ENCODE measurements at places on chromosomes 3 and 15. TPM values are rescaled to one million over a fixed set of nuclear protein-coding genes. Genes with fewer than 3 reads are reported as not detected.

DNA sequence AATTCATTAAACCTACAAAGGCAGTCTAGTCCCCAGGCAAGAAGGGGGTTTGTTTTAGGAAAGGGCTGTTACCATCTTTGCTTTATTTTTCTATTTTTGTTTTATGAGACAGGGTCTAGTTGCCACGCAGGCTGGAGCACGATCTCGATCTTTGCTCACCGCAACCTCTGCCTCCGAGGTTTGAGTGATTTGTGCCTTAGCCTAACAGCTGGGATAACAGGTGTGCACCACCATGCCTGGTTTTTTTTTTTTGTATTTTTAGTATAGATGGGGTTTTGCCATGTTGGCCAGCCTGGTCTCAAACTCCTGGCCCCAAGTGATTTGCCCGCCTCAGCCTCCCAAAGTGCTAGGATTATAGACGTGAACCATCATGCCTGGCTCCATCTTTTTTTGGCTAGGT is 4.9 kb downstream of the HIGD1A start:
- DNase-seq, result no peak

- no peak for DNase-seq
Observed at GRCh38 chr15:88834211-88834812, 31.1 kb downstream of the ACAN start.

Gene SLC6A20
- polyA plus RNA-seq, result 0.10 TPM

GRCh38 chr3:151440940-151441339 is 19.9 kb downstream of the IGSF10 start:
- DNase-seq, result no peak

DNA sequence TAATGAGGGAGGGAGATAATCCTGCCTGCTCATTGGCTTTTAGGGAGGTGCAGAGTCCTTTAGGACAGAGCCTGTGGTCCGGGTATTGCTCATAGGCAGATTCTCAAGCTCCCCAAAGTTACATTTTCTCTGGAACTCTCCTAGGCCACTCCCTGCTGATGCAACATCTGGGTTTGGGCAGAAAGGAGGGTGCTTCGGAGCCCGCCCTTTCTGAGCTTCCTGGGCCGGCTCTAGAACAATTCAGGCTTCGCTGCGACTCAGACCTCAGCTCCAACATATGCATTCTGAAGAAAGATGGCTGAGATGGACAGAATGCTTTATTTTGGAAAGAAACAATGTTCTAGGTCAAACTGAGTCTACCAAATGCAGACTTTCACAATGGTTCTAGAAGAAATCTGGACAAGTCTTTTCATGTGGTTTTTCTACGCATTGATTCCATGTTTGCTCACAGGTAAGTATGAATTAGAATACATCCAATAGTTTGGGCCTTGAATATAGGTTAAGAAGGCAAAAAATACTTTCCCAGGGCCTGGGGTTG is at the start of gene IL20RB:
IL20RB (plus strand) TSS at position 233 of the 538 bp plus-strand sequence; CDS start at position 364, 131 bp downstream.
- DNase-seq, result no peak

DNA sequence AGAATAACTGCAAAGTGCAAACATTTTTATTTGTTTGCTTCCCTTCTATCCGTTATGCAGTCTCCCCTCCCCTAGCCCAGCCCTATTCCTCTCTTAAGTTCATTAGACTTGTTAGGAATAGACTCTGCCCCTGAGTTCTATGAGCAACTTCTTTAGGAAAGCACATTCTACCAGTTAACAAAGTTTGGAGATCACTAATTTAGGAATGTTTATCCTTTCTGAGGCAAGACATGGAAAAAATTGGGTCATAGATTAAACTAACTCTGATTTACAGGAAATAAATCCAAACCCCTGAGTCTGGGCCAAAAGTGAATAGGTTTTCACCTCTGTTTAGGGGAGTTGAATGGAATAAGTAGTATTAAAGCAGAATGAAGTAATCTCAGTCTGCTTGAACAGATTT is 34.4 kb downstream of the C3orf80 start:
- DNase-seq, result no peak

GRCh38 chr3:126753191-126754160 is 49.4 kb downstream of the CHCHD6 start:
- no peak for DNase-seq

Gene FETUB
- 0.84 TPM for polyA plus RNA-seq

DNA sequence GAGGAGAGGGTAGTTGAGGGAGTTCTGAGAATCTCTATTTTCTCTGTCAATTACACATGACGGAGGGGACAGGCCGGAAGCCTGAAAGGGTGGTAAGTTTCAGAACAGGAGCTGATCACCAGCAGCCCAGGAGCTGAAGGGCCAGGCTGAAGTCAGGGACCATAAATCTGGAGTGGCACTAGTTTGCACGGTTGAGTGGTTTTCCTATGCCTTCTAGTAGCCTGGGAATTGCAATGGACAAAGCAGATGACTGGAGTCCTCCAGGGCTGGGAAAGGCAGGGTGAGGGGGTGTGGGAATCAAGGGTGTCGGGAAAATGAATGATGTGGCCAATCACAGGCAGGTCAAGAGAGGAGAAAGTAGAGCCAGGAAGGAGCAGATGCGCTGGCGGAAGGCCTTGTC is 72.5 kb downstream of the MAGEF1 start:
- DNase-seq, result peak; percentile 87

- DNase-seq, result no peak
Observed at GRCh38 chr3:98843266-98843959, 58.1 kb downstream of the DCBLD2 start.

- DNase-seq, result no peak
Observed at GRCh38 chr3:99903869-99904268, 86.2 kb downstream of the CMSS1 start.

Gene ATP13A4
- polyA plus RNA-seq, result 1.1 TPM

- DNase-seq, result no peak
Observed at GRCh38 chr3:183272142-183272541, 19.1 kb downstream of the B3GNT5 start.

DNA sequence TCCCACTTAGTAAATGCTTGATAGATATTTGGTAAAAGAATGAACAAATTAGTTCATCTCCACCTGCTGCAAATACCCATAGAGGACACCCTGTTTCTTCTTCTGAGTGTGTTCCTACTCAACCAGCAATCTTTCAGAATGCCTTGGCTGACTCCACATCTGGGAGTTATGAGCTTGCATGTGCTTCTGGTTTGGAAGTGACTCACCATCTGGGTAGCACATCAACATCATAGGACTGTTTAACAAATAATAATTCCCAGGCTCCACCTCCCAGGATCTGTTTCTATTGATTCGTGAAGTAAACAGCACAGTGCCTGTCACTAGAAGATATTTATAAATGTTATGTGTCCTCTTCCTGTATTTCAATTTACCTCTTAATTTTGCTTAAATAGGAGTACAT is 580.1 kb downstream of the ROBO2 start:
- DNase-seq, result no peak

Gene RTF1
- polyA plus RNA-seq, result 64.1 TPM

- DNase-seq, result no peak
Observed at GRCh38 chr3:166285001-166285400, 447.8 kb upstream of the BCHE start.

GRCh38 chr3:157033001-157033400 is 126.9 kb downstream of the CCNL1 start:
- DNase-seq, result no peak

DNA sequence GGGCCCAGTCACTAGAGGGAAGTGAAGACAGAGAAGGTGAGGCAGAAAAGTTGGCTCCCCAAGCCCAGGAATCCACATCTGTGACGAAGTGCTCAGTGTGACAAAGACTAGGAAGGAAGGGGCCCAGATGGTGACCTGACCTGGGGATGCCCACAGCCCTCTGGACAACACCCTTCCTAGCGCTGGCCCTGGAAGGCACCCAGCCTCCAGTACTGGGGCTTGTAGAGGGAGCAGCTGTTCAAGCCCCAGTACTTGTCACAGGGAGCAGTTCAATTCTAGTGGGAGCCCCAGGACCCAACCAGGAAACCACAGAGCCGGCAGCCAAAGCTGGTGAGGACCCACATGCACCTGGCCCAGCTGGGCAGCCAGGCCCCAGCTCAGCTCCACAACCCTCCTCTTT is 190.8 kb downstream of the XXYLT1 start:
- DNase-seq, result no peak

DNA sequence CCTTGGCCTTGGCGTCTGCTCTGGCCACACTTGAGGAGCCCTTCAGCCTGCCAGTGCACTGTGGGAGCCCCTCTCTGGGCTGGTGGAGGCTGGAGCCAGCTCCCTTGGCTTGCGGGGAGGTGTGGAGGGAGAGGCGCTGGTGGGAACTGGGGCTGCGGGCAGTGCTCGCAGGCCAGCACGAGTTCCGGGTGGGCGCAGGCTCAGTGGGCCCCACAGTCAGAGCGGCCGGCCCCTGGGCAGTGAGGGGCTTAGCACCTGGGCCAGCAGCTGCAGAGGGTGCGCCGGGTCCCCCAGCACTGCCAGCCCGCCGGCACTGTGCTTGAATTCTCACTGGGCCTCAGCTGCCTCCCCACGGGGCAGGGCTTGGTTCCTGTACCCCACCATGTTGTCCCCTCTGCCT is 68.7 kb upstream of the KCNAB1 start:
- no peak for DNase-seq

Gene CCDC71
- polyA plus RNA-seq, result 26.8 TPM

DNA sequence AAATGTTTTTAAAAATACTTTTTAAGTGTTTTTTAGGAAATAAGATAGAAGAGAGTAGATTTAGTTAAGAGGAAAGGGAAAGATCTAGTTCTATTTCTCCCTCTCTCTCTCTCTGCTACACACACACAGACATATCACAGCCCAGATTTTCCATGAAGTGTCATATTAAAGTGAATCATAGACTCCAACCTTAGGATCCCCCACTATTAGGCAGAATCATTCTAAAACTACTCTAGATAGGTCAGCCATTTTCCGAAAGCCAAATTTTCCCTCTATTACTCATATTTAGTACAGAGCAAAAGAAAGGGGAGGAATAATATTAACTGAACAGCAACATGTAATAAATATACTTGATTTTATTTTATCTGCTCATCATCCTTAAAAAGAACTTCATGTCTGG is 45.1 kb upstream of the RSL24D1 start:
- no peak for DNase-seq

GRCh38 chr3:154074966-154075365 is 46.2 kb upstream of the ARHGEF26 start:
- DNase-seq, result no peak

Gene PROS1
- polyA plus RNA-seq, result 39.2 TPM

GRCh38 chr3:53269888-53270880 is 14.4 kb upstream of the TKT start:
- peak; percentile 78 for DNase-seq

Data from renal pelvis (tissue), 12 donors.